Hepatocyte (in vitro differentiated cells): ENCODE measurements at places on chromosomes 7 and 10. TPM values are rescaled to one million over a fixed set of nuclear protein-coding genes. Genes with fewer than 3 reads are reported as not detected.

- H3K4me1 ChIP-seq: no peaks in the 10 kb centered on the region
- peaks cover 24% of the 10 kb centered on the region for H3K27me3 ChIP-seq
- H3K27ac ChIP-seq: no peak overlapping the region
- no peak overlapping the region for H3K4me3 ChIP-seq
- H3K36me3 ChIP-seq: no peaks in the 10 kb centered on the region
Observed at GRCh38 chr10:117727421-117727820, 184.9 kb downstream of the EMX2 start.

DNA sequence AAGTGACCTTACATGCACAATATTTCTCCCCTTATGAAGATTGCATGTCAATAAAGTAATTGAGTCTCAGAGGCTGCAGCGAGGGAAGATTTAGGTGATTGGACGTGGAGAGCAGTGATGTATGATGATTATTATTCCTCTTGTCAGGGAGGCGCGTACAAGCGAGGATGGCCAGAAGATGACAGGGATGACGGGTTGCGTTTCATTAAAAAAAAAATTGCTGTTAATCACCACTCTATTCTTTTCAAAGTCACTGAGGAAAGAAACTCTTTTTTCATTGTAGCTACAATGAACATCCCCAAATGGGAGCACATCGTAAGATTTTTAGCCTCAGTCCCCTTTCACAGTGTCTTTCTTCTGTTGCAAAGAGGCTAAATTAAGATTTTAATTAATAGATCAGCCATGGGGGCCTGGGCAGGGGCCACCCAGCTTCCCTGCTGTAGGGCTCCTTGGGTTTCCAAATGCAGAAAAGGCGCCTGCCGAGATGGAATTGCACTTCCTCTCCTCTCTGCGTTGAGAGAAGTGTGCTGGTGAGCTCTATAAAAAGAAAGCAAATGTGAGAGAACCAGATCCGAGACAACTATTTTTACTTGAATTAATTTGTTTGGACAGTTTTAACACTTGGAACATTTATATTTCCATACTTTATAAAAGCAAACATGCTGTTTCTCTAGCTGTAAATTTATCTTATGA is 998.1 kb downstream of the LRMDA start:
- H3K4me1 ChIP-seq: peaks cover 13% of the 10 kb centered on the region
- DNase-seq: no peak
- H3K27ac ChIP-seq: peak overlapping the region; percentile 12
- H3K36me3 ChIP-seq: no peaks in the 10 kb centered on the region

- no peak for DNase-seq
- no peaks in the 10 kb centered on the region for H3K4me1 ChIP-seq
- H3K36me3 ChIP-seq: no peaks in the 10 kb centered on the region
Observed at GRCh38 chr10:95792211-95792780, 36.3 kb downstream of the ENTPD1 start.

- peak overlapping the region; percentile 72 for H3K27ac ChIP-seq
- H3K36me3 ChIP-seq: no peaks in the 10 kb centered on the region
- no peaks in the 10 kb centered on the region for H3K27me3 ChIP-seq
- no peak overlapping the region for H3K4me3 ChIP-seq
- DNase-seq: no peak
Observed at GRCh38 chr10:4343873-4344272, 482.1 kb upstream of the AKR1E2 start.

DNA sequence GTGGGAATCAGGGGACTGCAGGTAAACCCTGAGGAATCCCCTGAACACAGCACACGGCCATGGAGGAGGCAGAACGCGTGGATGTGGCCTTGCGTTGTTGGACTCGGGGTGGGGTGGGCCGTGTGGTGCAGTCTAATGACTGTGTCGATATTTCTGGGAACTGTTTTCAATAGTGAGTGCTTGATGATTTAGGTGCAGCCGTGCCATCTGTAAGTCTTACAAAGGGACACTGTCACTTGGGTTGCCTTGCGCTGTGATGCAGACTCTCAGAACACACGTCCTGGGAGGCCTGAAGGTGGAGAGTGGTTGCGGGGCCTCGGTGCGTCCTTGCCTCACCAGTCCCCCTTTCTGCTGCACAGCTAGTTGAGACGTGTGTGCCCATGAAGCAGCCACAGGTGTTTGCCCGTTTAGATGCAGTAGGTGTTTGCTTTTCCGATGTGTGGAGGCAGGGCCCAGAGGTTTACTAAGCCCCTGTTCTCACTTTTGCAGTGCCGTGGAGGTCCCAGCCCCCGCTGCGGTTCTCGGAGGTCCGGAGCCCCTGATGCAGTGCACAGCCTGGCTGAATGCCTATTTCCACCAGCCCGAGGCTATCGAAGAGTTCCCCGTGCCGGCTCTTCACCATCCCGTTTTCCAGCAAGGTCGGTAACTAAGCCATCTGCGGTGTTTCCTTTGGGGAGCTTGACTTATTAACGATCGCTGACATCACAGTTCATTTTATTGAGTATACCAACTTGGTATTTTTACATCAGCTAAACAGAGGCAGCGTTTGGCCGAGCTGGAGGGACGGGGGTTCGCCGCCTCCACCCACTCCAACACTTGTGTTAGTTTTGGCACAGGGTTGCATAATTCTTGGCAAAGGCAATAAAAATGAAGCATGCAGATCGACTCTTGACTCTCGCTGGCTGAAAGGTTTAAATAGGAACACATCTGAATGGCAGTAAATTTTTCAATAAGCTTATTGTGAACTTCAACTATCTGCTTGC is 240.7 kb downstream of the MGMT start:
- no peaks in the 10 kb centered on the region for H3K36me3 ChIP-seq
- no peak overlapping the region for H3K4me3 ChIP-seq
- H3K4me1 ChIP-seq: no peaks in the 10 kb centered on the region
- no peak for DNase-seq
- no peaks in the 10 kb centered on the region for H3K27me3 ChIP-seq

OR6B1 gene
- 0.28 TPM in 1 of 2 replicates, not detected in the other for polyA plus RNA-seq
